ENCODE measurements at places on chromosomes 16 and 17.

DNA sequence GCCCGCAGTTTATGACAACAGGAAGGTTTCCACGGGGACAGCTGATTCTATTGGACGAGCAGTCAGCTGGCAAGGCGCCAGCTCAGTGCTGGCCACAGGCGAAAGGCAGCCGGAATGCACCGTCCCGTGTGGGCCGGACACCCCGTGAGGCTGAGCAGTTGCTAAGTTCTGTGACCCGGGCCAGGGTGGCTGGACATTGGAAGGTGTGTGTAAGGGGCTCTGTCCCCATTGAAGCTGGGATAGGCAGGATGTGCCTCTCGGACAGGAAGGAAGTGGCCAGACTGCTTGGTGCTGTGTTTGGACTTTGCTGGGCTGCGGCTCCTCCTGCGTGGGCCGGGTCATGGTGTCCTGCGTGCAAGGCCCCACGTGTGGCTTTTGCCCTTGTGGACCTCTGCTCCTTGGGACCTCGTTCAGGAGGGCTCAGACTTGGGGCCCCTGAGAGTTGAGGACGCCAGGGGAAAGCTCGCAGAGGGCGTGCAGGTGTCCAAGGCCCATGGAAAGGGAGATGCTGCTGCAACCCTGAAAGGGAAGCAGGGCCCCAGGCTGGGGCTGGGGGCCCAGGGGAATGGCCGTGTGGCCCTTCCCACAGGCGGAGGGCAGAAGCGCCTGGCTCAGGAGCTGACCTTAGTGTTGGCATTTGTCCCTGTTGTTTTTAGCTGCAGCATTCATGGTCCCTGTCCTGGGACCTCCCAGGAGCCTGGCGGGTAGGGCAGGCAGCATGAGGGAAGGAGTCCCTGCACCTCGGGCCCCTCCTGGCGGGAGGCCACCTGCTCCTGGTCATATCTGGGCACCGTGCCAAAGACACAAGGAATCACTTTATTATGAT is 10.0 kb downstream of the BAIAP2 start:
- no peak for DNase-seq

- no peak for DNase-seq
Measured at GRCh38 chr16:25063102-25063501, 47.9 kb upstream of the ARHGAP17 start.

- no peak for DNase-seq
Measured at GRCh38 chr17:81034168-81034777, 678 bp upstream of the BAIAP2 start.

DNA sequence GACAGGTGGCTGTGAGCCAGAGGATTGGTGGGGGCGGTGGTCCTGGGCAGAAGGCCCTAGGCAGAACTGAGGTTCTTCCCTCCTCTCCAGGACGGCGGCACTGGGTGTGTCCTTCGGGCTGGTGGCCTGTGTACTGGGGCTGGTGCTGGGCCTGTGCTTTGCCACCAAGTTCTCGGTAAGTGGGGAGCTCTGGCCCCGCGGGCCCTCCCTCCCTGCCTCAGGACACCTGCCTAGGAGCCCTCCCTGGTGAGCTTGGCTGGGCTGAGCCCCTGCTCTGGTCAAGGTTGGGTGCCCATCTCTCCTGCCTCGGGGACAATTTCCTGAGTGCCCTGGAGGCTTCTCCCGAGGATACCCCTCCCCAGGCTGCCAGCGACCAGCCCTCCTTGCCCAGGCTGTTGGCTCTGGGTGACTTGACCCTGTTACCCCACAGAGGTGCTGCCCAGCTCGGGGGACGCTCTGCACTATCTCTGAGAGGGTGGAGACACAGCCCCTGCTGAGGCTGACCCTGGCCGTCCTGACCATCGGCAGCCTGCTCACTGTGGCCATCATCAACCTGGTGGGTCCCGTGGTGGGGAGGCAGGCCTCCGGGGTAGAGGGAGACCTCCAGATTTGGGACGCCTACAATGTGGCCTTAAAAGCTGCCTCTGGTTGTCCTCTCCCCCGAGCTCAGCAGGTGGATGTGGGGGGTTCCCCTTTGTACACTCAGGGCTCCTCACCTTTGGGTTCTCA is 42.0 kb downstream of the ADCY7 start:
- DNase-seq, result no peak

DNA sequence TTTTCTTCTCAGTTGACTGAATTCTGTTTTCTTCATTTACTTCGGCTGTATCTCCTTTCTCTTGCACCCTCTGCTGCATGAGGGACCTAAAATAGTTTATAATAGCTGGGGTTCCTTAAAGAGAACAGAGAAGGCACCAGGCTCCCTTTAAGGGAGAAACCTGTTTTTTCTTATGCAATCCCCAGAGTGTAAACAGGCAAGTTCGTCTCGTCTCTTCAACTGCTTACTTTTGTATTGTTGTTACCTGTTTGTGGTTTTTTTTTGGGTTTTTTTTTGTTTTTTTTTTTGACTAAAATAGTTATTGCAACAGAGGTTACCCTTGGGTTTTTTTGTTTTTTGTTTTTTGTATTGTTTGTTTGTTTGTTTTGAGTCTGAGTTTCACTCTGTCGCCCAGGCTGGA is 3.7 kb upstream of the LDHD start:
- no peak for DNase-seq
